Caudate nucleus (tissue), 63 donors: ENCODE measurements at places on chromosomes 3 and 15.

- no peak for DNase-seq
Observed at GRCh38 chr15:83843471-83843871, 189.5 kb downstream of the ADAMTSL3 start.

DNA sequence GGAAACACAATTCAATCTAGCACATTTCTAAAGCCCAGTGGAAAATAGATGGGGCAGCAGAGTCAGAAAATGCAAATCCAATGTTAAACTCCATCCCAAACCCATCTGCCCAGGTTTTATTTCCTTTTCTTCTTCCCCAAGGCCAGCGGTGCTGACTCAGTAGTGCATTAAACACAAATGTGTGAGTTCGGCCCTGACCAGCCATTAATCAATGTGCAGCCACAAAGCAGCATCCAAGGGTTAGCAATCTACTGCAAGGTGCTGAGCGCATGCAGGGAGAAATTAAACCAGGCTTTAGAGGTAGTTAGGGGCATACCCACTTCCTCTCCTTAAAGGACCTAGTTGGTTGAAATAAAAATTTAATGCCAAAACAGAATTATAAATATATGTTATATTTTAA lies 583.3 kb upstream of the PPP2R3A start:
- no peak for DNase-seq

DNA sequence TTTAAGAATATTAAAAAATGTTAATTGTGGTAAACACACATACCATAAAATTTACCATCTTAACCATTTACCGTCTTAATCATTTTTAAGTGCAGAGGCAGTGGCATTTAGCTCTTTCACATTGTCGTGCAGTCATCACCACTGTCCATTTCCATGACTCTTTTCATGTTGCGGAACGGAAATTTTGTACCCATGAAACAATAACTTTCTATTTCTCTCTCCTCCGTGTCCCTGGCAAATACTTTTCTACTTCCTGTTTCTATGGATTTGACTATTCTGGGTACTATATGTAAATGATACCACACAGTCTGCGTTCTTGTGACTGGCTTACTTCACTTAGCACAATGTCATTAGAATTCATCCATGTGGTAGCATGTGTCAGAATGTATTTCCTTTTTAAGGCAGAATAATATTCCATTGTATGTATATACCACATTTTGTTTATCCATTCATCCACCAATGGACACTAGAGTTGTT lies 27.9 kb downstream of the AKAP13 start:
- no peak for DNase-seq

- DNase-seq = no peak
Observed at GRCh38 chr3:64311424-64312061, 86.3 kb upstream of the PRICKLE2 start.

GRCh38 chr3:173826416-173826815 lies 428.9 kb downstream of the NLGN1 start:
- DNase-seq = no peak

- DNase-seq = no peak
Observed at GRCh38 chr3:107994181-107994580, 96.7 kb downstream of the CD47 start.

DNA sequence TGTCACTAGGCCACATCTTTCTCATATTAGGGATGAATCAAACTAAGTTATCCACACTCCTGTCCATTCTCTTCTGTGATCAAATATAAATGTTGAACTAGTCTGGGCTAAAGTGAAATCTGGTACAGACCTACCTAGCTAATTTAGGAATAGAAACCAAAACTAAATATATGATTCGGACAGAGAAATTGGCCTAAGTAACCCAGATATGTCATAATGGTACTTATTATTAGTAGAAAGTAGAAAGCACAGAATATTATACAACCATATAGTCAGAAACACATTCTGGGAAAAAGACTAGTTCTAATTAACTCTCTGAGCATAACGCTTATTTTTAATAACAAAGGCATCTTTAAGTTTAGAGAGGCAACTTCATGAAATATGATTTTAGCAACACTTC lies 389.0 kb downstream of the LSAMP start:
- DNase-seq = no peak

- no peak for DNase-seq
Observed at GRCh38 chr3:14706096-14706495, 31.2 kb downstream of the C3orf20 start.

DNA sequence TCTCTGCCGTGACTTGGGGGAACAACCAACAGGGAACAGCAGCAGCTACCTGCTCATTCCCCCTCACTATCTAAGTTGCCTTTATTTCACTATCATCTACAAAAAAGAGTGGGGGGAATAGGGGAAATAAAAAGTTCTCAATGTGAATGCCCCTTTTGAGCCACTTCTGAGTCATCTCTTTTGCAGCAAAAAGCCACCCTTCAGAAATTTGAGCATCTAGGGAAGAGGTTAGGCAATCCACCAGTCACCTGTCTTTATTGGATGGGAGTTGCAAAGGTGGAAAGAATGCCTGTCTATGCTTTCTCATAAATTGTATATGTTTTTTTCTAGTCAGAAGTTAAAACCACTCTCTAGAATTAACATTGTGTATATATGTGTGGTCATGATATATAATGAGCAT lies 41.1 kb downstream of the GPD1L start:
- DNase-seq = no peak

DNA sequence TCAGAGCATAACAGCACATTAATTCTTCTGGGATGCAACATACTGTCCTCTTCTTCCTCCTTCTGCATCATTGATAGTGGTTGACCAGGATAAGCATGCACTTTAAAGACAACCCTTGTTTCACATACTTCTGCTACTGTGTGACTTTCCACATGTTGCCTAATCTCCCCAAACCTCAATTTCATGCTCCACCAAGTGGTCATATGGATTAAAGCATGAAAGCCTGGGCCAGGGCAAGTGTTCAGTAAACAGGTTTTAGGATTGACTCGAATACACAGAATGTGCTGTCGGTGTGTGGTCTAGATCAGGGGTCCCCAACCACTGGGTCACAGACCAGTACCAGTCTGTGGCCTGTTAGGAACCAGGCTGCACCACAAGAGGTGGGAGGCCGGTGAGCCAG lies 22.5 kb upstream of the BFSP2 start:
- no peak for DNase-seq

- peak; percentile 14 for DNase-seq
Observed at GRCh38 chr15:52011711-52012144, 7.3 kb upstream of the MAPK6 start.

GRCh38 chr3:196127308-196128040 lies 45.6 kb upstream of the TFRC start:
- no peak for DNase-seq

GRCh38 chr3:125322166-125322565 lies 53.0 kb downstream of the ZNF148 start:
- no peak for DNase-seq

GRCh38 chr3:175885231-175885766 lies 1026.2 kb downstream of the NAALADL2 start:
- no peak for DNase-seq

DNA sequence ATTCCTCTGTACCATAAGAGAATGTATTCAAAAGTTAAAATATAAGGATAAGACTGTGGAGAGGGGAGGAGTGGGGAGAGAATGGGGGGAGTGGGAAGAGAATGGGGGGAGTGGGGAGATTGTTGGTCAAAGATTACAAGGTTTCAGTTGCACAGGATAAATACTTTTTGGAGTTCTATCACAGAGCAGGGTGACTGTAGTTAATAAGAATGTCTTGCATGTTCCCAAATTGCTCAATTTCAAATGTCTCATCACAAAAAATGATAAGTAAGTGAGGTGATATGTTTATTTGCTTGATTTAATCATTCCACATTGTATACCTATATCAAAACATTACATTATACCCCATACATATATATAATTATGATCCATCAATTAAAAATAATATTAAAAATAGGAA lies 23.0 kb upstream of the MEF2A start:
- DNase-seq = no peak

- no peak for DNase-seq
Observed at GRCh38 chr3:108823227-108823626, 641 bp downstream of the TRAT1 start.

- no peak for DNase-seq
Observed at GRCh38 chr3:51931756-51932155, 9.9 kb downstream of the RRP9 start.

DNA sequence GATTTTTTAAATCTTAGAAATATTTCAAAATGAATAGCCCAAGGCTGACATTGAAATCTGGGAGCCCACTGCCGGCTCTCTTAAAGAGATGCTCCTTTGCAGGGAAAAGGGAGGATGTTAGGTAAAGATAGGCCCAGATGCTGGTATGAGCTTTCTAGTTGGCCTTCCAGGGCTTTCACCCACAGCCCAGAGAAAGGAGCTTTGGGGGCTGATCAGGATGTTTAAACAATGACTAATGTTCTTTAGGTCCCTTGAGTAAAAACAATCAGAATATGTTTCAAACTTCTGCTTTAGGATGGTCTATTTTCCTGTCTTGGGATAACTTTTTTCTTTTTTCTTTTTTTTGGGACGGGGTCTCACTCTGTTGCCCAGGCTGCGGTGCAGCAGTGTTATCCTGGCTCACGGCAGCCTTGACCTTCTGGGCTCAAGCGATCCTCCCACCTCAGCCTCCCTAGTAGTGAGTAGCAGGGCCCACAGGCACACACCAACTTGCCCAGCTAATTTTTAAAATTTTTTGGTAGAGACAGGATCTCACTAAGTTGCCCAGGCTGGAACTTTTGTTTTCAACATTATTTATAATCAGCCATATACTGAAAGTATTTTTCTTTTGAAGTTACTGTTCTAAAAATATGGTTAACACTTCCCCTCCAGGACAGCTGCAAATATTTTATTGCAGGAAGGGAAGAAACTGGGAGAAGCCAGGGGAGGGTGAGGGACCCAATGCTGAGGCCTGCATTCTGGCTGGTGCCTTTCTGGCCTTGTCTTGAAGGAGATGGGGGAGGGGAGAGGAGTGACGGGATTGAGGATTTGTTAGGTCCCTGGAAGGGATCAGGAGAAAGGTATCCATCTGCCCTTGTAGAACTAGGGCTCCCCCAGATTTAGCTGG lies 70.1 kb downstream of the TRAK1 start:
- no peak for DNase-seq

GRCh38 chr3:74415731-74416130 lies 198.7 kb downstream of the CNTN3 start:
- no peak for DNase-seq

DNA sequence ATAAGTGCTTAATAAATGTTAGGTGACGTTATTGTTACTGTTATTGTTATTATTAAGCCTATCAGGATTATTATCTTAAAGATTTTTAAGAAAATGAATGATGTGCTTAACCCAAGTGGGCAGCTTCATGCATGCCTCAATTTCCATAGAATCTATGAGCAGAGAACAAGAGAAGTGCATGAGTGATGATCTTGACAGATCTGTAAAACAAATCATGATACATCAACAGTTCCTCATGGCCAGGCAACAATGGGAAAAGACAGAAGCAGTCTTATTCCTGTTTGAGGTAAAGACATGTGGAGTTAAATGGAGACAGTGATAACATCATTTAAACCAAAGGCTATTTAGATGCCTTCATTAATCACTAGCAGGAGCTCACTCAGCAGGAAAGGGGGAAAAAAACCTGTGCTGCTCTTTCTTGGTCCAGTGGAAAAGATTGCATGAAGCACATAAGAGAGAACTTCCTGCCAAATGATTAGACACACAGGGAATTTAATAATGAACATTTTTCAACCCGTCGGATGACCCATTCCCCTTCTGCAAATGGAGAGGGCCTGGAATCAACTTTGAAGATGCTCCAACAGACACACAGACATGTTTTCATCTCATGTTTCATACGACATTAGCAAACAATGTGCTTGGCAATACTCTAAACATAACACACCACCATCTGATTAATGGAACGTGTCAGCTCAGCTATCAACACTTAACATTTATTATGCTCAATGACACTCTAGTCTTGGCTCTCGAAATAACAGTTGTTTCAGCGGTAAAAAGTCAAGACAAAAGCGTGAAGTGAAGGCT lies 212.2 kb upstream of the LRRN1 start:
- DNase-seq = no peak

DNA sequence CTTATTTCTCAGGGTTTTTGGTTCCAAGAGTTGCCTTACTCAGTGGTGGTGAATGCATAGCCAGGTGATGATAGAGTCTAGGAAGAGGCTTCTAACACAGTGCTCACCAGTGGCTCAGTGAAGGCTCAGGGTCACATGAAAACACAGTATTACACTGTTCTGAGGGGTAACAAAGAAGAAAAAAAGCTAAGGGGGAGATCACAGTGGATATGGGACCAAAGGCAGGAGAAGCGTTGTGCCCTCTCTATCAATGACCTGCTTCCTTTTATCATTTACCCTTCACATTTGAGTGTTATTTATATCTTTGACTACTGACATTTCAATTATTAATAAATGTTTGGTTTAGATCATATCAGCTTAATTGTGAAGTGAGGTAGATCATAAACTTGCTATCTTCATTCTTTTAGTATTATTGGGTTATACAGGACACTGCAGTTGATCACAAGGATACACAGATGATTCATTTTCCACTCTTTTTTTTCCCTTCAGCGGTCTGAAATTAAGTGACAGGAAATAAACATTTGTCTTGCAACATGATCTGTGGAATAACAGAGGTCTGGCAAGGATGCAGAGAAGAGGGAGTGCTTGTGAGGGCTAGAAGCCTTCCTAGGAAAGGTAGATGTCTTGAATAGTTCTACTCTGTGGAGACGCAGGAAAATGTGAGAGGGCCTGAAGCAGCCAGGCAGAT lies 171.7 kb downstream of the C3orf38 start:
- DNase-seq = no peak

DNA sequence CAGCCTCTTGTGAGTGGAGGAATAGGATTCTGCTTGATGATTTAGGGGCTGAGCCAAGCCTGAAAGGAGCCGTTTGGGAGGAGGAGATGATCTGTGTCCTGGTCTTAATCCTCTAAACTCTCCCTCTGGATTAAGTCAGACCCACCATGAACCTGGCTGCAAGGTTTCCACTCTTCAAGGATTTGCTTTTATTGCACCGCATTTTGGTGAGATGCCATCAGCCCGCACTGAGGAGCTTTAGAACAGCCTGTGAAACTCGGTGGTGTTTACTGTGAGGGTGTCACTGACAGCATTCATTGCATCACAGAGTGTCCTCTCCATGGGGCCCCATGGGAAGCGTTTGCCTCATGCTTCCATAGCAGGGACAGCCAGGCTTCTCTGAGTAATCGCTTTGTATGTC lies 59.2 kb downstream of the EPHB1 start:
- DNase-seq = no peak

DNA sequence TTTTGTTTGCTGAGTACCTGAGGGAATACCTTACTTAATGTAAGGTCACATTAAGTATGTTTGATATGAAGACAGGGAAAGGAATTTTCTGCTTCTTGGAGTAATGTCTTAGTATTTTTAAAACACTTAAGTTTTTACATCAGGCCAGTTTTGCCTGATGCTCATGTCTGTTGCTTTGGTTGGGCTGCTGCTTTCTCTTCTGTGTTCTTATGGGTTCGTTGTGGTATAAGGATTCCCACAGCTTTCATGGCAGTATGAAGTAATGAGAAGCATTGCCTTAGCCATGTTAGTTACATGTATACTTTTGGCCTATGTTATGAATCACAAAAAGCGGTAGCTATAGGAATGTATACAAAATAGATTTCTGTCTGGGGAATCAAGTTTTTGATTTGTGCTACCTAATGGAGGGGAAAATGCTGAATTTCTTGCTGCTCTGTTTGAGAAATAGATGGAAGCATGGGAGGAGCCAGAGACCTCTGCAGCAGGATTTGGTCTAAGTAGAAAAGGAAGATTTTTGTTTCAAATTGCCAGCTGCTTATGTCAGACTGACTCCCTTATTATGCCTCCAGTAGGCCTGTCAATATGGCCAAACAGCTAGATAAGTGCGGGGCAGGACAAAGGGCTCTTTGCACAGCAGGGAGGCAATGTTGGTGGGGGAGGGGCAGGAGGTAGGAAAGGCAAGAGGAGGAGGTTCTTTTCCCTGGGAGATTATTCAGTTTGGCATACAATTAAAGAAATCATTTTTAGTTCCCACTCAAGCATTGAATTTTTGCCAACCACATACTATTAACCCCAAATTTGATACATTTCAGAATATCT lies 5.2 kb downstream of the SETD5 start:
- peak; percentile 27 for DNase-seq
